AG20443 (cell line): ENCODE measurements at places on chromosomes 5 and 9.

- no peak for DNase-seq
Observed at GRCh38 chr9:91223000-91223399, 138.7 kb downstream of the AUH start.

DNA sequence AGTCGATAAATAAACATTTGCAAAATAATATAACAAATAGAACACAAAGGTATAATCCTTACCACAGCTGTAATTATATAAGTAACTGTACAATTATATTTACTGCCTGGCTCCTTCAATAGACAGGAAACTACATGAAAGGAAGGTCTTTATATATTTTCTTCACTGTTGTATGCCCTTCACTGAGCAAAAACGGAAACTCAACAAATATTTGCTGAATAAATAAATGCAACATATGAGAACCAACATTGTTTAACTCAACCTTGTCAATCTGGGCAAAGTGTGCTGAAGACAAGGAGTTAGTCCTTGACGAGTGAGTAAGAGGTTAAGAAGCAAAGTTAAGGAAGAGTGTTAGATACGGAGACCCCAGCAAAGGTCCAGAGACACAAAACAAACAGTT is 22.6 kb downstream of the PSMD5 start:
- DNase-seq = no peak

DNA sequence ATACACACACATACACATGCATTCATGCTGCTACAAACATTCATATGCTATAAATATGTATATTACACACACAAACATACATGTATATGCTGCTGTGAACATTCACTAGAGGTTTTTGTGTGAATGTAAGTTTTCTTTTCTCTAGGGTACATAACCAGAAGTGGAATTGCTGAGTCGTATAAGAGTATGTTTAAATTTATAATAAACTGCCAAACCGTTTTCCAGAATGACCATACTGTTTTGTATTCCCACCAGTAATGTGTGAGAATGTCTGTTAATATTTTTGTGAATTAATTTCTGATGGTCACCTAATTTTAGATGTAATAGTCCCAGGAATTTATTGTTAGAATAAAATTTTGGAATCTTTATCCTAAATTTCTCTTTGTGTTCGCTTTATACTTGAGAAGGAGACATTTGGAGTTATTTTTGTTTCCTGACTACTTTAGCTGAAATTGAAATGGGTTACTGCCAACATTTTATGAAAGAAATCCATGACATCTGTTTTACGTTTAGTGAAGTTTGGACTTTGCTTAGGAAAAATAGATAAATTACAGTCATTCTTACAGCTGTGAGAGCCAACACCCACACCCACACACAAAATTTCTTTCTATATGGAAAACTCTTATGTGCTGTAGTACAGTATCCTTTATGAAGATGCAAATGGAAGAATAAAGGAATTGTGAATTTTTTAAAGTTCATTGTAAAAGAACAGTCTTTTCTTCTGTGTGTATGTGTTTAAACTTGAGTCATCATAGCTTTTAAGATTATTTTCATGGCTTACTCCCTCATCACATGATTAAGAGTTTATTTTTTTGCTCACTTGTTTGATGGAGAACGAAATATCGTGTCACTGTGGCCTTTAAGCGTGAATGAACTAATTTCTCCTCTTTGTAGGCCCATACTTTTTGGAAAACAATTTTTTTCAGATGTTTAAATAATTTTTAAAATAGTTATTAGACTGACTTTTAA is 24.3 kb downstream of the CENPP start:
- peak; percentile 40 for DNase-seq

- no peak for DNase-seq
Observed at GRCh38 chr5:112923148-112923917, 1.3 kb upstream of the REEP5 start.

DNA sequence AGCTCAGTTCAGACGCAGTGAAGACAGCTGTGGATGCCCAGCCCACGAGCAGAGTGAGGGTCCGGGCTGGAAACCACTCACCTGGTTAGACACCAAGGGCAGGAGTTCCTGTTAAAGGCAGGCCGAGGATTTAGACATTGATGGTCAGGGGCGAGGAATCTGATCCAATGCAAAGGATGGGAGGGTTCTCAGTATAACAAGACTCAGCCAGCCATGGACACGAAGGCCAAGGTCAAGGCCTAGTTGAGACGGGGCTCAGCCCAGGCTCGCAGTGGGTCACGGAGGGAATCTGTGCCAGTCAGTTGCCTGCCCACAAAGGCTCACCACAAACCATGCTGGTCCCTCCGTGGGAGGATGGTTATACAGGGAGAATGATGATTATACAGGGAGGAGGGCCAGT is 63.3 kb upstream of the FCN1 start:
- no peak for DNase-seq

- DNase-seq = peak; percentile 74
Observed at GRCh38 chr5:179805529-179806249, 977 bp downstream of the MGAT4B start.

DNA sequence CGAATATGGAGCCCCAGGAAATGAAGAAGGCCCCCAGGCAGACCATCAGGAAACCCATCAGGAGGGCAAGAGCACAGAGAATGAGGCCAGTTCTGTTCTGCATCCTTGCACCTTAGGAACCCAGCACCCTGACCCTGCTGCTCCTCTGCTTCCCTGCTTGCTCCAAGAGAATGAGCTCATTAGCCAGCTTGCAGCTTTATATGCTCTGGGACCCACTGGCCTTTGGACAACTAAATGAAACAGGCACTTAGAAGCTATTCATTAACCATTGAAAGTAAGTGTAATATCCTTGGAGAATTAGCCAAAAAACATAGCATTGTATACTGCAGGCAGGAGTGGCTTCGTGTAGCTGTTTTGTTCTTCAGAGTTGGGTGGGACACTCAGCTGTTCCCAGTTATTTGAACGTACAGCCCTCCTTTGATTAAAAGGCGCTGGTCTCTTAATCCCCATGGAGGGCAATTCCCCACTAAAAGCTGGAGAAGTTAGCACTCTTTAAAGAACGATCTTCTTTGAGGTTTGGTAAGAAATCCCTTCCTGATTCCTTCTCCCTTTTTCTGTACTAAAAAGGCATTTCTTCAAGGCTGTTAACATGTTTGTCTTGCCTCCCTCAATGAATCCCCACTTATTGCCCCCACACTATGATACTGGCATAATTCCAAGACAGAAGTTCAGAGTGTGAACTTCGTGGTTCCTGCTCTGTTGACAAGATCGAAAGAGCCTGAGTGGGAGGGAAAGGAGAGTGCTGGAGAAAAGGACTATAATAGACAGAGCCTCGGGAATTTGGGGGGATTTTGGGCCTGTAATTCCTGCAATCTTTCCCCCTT is at the start of gene TMEM252:
Gene TMEM252 (minus strand): TSS at position 172 of the 824 bp plus-strand sequence. CDS start 69 bp downstream, at position 103.
- no peak for DNase-seq

DNA sequence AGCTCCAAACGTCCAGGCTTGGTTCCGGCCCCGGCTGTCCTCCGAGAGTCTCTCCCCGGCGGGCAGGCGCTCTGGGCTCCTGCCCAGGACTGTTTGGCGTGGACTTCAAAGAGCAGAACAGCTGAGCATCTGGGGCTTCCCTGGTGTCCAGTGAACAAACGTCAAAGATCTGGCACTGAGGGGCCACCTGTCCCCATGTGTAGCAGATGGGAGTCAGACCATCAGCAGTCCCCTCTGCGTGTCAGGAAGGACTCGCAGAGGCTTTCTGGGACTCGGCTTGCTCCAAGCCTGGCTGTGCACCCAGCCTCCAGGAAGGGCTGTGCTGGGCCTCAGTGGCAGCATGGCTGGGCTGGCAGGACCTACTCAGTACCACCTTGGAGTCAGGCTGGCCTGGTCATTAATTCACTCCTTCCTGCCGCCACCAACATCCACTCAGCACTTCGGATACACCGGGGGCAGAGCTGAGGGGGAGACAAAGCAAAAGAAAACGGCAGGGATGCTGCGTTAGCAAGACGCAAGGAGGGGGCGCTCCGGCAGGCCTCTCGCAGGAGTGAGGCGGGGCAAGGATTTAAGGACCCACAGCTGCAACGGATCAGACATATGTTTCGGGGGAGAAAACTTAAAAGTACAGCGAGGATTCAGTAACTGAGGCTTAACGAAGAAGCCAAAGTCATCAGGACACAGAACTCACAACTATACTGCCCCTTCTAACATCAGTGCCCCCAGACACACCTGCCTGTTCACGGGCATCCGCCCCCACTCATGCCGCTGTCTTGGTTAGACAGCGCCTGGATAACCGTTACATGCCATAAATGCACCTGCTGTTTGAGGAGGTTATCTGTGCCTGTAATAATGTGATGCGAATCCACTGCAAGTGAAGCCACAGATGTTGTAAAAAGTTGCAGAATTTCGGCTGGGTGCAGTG is 164.5 kb upstream of the PHYKPL start:
- DNase-seq = no peak

DNA sequence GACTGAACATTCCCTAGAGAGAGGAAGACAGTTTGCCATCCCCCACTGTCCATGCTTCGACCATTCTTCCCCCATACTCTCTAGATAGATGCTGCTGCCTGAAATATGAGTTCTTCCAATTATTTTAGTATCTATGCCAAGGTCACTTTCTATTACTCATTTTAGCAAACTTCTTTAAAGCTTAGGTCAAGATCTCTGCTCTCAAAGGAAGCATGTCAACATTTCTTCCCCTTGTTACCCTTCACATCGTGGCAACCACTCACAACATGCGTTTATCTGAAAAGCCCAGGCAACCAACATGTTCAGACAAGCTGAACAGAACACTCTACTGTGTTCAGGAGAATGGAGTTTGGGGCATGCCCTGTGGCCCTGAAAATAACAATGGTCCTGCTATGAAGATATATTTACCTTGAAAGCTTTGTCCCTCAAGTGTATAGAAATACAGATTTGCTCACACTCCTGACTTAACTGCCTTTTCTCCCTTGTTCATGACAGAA is 138.4 kb upstream of the KIF2A start:
- DNase-seq = no peak

DNA sequence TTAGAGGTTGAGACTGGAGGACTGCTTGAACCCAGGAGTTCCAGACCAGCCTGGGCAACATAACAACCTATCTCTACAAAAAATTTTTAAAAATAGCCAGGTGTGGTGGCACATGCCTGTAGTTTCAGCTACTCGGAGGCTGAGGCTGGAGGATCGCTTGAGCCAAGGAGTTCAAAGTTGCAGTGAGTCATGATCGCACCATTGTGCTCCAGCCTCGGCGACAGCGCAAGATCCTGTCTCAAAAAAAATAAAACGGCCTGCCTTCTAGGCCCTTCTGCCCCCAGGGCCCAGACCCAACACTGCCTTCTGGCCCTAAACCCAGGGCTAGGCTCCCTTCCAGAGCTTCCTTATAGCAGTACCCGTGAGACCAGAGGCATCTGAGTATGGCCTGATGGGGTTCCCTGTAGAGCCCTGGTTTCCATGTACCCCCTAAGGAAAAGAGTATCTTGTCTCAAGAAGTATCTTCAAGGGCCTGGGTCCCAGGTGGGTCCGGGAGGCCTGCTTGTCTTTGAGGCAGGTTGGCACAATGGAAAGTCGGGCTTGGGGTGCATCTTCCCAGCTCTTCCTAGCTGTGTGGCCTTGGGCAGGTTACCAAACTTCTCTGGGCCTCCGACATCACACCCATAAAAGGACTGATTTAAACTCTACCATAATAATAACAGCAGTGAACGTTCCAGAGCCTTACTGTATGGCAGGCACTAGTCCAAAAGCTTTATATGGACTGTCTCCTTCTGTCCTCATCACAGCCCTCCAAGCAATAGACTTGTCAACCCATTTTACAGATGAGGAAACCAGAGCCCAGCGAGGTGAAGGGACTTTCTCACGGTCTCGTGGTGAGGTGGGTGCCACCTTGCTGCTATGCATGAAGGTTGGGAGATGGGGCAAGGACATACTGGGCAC is 9.6 kb downstream of the LRRC8A start:
- DNase-seq = no peak

GRCh38 chr5:122499585-122499984 is 187.5 kb downstream of the SNCAIP start:
- DNase-seq = no peak

DNA sequence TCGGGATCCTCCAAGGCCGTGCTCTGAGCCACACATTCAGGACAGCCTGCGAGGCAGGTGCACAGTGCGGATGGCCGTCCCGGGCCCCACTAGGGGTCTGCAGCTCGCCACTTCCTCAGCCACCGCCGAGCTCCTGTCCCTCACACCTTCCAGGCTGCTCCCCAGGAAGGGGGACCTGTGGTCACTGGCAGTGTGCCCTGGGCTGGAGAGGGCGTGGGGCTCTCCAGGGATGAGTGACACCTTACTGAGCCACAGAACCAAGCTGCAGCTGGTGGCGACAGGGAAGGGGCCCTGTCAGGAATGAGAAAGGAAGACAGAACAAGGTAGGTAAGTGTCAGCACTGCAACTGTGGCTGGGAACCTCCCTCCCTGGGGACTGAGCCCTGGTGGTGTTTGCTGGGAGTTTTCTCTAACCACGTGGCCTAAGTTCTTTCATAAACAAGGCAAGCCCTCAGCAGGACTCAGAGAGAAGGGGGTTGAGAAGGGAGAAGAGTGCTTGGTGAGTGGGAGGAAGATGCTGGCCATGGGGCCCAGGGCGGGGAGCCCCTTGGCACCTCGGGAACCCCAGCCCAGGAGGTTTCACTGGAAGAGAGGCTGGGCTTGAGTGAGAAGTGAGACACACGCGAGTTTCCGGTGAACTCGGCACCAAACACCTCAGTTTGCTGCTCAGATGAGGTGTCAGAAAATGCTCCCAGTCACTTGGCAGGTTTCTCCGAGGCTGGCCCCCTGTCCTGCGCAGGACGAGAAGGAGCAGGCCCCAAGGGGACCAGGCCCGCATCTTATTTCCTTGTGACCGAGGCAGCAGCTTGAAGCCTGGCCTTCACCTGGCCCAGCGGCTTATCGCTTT is 5.2 kb downstream of the IL13 start:
- no peak for DNase-seq

- DNase-seq = peak; percentile 98
Observed at GRCh38 chr9:85741875-85742596, at the start of gene AGTPBP1. Gene AGTPBP1 (minus strand): TSS chr9:85741954. CDS start chr9:85712533, 29,421 bp downstream.

GRCh38 chr9:97176206-97176605 is 131.3 kb upstream of the CCDC180 start:
- DNase-seq = no peak

DNA sequence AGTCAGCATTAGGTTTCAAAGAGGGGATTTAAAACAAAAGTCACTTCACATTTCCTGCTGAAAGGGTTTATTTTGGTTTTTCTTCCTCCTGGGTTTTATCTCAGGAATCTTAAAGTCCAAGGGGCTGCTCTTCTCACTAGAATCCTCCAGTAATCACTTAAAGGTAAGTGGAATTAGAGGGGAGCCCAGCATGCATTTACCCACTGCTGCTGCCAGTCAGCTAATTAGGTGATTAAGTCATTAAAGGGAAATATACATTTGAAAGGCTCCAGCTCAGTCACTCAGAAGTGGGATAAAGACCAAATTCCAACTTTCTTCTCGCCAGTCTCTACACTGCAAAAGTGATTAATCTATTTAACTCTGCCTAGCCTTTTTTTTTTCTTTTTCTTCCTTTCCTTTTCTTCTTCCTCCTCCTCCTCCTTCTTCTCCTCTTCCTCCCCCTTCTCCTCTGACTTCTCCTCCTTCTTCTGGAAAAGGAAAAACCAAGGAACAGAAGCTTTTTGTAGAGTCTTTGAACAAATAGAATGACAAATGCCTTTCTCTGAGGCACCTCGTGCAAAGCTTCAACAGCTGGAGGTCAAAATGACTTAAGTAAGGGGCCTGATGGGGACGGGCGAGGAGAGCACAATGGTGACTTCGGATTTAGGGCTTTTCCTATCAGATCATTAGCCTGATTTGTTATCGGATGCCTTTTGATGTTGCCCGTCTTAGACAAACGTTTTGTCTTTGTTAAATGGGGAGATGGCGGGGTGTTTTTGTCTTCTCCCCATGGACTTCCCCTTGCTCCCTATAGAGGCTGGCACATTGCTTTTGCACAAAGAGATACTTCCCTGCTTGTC is 617.6 kb downstream of the IRX1 start:
- DNase-seq = no peak

GRCh38 chr9:98488571-98489312 is 220.0 kb downstream of the GABBR2 start:
- DNase-seq = peak; percentile 95
